ENCODE measurements at places on chromosomes 4 and X.

DNA sequence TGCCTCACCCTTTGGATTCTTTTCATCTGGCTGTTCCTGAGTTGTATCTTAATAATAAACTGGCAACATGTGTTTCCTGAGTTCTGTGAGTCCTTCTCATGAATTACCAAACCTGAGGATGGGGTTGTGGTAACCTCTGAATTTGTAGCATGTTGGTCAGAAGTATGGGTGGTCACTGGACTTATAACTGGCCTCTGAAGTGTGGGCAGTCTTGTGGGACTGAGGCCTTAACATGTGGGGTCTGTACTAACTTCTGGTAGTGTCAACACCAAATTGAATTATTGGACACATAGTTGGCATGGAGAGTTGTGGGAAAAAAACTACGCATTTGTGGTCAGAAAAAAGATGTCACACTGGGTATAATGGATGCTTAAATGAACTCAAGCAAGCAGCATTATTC is 45.0 kb upstream of the TNIP3 start:
- no peak for DNase-seq

DNA sequence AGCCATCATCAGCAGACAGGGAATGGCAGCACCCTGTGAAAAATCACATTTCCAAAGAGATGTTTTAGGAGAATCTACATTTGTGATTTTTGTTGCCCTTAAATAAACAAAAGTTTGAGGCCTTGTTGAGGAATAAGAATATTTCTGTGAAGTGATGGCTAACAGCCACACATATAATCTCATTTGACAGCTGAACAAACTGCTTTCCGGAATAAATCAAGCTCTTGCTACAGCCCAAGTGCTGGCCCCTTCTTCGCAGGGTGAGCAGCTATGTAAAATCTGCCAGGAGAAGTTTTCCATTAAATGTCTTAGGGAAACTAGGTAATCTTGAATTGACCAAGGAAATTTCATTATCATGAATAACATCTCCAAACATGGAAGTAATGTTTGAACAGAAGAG is 106.4 kb upstream of the GPM6B start:
- DNase-seq = no peak

DNA sequence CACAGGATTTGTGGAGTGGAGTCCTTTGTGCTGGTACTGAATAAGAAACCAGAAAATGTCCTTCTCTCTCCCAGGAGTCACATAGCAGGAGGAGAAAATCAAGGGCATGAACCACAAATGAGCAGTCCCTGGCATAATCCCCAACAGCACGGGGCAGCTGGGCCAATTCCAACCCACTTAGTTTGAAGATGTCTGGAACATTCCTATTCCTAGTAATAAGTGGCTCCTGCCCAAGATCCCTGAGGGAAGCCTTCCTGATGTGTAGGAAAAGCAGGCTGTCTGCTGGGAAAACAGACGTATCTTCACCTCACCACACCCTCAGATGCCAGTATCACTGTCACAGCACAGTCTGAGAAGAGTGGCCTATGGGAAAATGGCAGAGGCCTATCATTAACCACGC is 182.8 kb upstream of the MAP3K15 start:
- DNase-seq = no peak

GRCh38 chrX:53047228-53047627 is 1.4 kb upstream of the GPR173 start:
- peak; percentile 3 for DNase-seq

DNA sequence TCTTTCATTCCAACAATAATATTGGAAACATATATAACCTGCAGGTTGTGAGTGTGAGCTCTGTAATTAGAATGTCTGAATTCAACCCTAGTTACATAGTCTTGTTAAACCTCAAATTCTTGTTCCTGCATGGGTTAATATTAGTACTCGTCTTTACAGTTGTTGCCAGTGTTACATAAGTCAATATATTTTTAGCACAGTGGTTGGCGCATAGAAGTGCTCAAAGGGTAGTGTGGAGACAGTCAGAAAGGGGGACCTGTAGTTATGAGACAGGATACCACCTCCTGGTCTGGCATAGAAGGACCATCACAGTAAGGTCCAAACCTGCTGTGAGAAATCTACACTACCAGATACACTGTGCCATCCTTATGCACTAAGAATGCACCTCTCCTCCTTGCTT is 1045.9 kb upstream of the SLIT2 start:
- no peak for DNase-seq

GRCh38 chrX:43350935-43351334 is 305.2 kb upstream of the MAOA start:
- no peak for DNase-seq

DNA sequence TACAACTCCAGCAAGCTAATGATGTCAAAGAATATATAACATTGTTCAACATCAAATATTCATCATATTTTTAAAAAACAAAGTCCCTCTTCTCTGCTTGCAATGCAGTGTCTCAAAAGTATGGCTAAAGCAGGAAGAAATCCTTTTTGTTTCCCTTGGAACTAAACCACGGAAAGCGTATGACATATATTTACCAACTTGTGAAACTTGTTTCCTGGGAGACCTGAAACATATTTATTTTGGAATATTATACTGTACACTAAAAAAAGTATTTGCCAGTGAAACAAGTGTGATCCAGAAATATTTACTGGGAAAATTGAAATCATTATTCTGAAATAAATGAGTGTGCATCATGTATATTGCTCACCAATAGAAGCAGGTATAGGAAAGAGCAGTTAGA is 156.0 kb upstream of the ANKRD50 start:
- DNase-seq = no peak

DNA sequence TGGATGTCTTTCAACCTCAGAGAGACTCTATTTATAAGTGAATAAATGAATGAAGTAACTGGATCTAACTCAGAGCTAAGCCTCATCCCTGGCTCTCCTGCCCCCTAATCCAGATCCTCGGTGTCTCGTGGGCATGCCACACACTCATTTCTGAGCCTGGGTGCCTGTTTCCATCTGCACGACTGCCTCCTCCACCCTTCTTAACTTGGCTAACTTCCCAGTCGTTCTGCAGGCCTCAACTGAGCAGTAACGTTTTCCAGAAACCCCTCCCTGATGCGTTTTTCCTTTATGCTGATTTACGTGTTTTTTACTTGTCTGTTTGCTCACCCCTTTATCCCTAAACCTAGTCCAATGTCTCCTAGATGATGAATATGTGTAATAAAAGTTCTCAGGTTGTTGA is 186.9 kb upstream of the HS3ST1 start:
- DNase-seq = no peak

DNA sequence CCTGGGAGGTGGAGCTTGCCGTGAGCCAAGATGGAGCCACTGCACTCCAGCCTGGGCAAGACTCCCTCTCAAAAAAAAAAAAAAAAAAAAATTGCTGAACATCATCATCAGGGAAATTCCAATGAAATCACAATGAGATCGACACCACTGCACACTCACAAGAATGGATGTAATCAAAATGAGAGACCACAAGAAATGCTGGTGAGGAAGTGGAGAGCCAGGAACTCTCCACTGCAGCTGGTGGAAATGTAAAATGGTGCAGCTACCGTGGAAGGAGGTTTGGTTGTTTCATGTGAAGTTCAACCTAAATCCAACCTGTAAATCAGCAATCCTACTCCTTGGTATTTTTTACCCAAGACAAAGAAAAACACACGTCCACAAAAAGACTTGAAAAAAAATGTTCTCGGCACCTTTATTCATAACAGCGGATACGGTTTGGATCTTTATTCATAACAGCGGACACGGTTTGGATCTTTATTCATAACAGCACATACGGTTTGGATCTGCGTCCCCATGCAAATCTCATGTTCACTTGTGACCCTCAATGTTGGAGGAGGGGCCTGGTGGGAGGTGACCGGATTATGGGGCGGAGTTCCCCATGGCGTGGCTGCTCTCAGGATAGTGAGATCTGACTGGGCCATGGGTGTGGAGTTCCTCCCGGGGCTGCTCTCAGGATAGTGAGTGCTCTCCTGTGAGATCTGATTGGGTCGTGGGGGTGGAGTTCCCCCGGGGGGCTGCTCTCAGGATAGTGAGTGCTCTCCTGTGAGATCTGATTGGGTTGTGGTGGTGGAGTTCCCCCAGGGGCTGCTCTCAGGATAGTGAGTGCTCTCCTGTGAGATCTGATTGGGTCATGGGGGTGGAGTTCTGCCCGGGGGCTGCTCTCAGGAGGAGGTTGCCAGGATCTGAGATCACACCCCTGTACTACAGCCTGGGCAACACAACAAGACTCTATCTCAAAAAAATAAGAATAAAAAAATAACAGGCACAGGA is 7.7 kb downstream of the GAK start:
- no peak for DNase-seq

DNA sequence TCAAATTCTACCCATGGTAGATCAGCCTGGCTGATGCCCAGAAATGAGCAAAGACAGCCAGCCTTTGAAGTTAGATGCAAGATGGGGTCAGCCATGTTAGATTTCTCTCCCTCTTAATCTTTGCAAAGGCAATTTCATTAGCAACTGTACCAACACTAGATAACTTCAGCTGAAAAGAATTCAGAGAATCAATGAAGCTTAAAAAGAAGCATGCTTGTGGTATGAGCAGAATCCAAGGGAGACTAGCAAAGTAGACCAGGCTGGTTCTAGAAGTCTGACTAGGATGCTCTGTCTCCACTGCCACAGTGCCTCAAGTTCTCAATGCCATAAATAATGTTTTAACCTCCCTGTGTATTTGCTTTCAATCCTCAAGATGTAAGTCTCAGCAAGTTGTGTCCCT is 247.3 kb downstream of the SLC7A11 start:
- no peak for DNase-seq

GRCh38 chrX:42398967-42399631 is 378.9 kb downstream of the PPP1R2C start:
- DNase-seq = peak; percentile 4

GRCh38 chrX:133325422-133325821 is 89.9 kb downstream of the GPC4 start:
- no peak for DNase-seq

DNA sequence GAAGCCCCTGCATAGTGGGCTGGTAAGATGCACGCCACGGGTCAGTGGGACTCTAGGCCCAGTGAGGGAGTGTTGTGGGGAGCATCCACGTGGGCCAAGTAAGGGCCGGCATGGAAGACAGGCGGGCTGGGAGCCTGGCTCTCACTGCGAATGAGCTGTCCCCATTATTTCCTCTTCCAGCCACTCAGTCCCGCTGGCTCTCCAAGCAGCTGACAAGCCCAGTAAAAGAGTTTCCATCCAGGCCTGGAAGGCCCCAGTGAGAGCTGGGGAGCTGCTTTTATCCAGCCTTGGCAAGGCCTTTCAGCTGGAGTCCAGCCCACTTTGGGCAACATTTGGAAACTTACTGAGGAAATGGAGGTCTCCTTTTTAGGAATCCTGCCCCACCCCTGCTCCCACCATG is 24.9 kb downstream of the APLN start:
- no peak for DNase-seq

DNA sequence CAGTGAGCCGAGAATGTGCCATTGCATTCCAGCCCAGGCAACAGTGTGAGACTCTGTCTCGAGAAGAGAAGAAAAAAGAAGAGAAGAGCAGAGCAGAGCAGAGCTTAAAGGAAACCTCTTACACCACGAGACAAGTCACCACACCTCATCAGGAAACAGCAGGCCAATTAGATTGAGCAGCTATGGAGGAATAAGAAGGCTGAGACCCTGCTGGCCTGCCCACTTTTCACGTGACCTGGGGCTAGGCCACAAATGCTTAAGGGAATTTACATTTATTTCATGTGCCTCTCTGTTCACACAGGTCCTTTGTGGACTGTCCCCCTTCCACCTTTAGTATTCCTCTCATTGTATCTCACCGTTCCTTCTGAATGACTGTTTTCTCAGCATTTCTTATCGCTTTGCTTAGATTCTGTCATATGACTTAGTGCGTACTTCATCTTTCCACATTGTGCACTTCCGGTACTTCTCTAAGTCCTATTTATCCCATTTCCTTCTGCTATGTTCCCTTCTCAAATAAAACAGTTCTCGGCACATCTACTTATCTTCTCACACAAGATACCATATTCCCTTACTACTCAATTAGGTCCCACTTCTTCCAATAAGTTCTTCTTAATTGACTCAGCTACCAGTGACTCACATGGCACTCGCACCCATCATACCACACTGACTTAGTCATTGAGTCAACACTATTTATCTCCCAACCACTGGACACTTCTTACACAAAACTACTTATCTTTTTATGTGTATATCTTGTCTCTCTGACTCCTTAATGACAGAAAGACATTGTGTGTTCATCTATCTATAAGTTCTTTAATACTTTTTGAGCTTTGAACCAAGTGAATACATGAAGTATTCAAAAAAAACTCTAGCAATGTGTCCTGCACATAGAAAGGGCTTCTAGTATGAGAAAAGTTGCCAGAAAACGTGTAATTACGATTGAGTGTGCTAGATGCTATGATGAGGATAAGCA is 11.0 kb downstream of the CUL4B start:
- DNase-seq = no peak

- DNase-seq = peak; percentile 76
These were observed 18.6 kb downstream of the ITGB1BP2 start for GRCh38 chrX:71320126-71320525.

- peak; percentile 27 for DNase-seq
These were observed 103.6 kb downstream of the UCHL1 start for GRCh38 chr4:41360214-41360920.

- no peak for DNase-seq
These were observed 183.1 kb upstream of the LEF1 start for GRCh38 chr4:108351791-108352190.

DNA sequence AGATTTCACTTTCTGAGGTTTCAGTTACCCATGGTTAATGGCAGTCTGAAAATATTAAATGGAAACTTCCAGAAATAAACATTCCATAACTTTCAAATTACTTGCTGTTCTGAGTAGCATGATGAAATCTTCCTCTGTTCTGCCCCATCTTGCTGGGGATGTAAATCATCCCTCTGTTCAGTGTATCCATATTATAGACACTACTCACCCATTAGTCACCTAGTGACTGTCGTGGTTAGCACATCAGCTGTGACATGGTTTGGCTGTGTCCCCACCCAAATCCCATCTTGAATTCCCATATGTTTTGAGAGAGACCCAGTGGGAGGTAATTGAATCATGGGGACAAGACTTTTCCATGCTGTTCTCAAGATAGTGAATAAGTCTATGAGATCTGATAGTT is 125.5 kb upstream of the GIMD1 start:
- no peak for DNase-seq

- no peak for DNase-seq
These were observed 15.8 kb upstream of the RGS12 start for GRCh38 chr4:3276986-3277385.
